ENCODE measurements at places on chromosomes 16 and 17.

GRCh38 chr17:41769985-41770384 lies 16.5 kb downstream of the JUP start:
- DNase-seq: no peak

- no peak for DNase-seq
These were observed 67.9 kb upstream of the MARCHF10 start for GRCh38 chr17:62876063-62876462.

- no peak for DNase-seq
These were observed 26.8 kb downstream of the LMF1 start for GRCh38 chr16:943971-944370.

- no peak for DNase-seq
These were observed 8.5 kb downstream of the KANSL1 start for GRCh38 chr17:46184696-46185095.

DNA sequence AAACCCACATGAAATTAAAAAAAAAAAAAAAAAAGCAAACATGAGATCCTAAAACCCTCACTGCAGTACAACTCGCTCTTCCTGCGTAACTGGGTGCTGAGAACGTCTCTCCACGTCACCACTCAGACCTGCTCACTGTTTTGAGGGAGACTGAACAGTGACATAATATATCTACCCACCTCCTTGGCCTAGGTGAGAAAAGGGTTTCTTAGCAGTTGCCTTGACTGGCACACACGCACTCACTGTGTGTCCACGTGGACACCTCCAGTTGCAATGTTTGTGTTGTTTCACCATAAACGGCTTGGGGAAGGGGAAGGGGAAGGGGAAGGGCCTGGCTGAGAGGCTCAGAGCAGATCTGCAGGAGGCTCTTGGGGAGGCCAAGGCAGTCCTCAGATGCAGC lies 32.0 kb downstream of the FANCA start:
- DNase-seq: no peak

DNA sequence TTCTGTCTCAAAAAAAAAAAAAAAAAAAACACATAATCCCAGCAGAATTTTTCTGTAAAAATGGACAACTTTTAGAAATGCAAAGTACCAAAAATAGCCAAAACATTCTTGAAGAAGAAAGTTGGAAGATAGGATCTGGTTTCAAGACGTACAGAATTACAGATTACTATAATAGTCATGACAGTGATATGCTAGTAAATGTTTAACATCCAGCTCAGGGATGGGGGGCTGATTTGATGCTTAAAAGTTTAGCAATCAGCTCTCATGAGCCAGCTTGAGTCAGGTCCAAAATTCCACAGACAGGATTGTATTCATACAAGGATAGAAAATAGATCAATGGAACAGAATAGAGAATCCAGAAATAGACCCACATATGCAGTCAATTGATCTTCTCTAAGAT lies 100.5 kb downstream of the CYB561 start:
- DNase-seq: no peak

GRCh38 chr16:13322336-13322735 lies 420.9 kb downstream of the SHISA9 start:
- DNase-seq: no peak

DNA sequence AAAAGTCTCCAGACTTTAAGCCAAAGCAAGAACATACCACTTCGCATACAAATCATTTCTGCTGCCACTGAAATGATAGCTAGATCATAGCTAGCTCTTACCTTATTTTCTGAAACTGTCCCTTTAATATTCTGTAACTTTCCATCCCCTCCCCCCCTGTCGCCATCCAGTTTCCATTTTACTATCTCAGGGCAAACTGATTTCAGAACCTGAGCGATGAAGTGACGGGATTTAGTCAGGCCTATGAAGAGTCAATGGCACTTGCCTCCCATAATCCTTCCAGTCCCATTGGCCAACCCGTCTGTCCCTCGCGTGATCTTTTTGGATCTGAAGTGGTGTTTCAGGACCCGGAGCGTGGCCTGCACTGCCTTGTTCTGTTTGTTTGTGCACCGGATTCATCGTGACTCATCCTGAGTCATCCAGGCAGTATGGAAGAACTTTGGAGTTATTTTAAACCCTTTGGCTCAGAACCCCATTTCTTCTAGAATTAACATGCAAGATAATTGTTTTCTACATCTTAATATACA lies 199.8 kb upstream of the CHMP6 start:
- no peak for DNase-seq

DNA sequence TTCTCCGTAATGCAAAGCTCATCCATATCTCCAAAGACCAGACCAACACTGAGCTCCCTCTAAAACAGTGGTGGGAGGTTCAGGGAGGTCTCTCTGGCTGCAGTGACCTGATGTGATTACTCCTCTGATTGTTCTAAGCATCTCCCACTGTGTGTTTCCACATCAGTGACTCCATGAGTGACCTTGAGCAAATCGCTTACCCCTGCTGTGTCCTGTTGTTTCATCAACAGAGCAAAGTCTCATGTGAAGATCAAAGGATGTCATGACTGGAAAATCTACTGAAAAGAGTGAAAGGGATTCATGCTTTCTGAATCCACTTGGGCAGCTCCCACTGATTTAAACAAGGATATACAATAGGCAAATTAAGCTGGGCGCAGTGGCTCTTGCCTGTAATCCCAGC lies 352.9 kb downstream of the TMEM114 start:
- DNase-seq: no peak

GRCh38 chr16:47079860-47080259 lies 63.9 kb downstream of the NETO2 start:
- DNase-seq: no peak

GRCh38 chr17:73508057-73508930 lies 136.0 kb downstream of the SDK2 start:
- no peak for DNase-seq

- DNase-seq: no peak
These were observed 49.8 kb downstream of the TANC2 start for GRCh38 chr17:63015824-63016223.

- no peak for DNase-seq
These were observed 104.4 kb downstream of the VPS53 start for GRCh38 chr17:610276-610675.

DNA sequence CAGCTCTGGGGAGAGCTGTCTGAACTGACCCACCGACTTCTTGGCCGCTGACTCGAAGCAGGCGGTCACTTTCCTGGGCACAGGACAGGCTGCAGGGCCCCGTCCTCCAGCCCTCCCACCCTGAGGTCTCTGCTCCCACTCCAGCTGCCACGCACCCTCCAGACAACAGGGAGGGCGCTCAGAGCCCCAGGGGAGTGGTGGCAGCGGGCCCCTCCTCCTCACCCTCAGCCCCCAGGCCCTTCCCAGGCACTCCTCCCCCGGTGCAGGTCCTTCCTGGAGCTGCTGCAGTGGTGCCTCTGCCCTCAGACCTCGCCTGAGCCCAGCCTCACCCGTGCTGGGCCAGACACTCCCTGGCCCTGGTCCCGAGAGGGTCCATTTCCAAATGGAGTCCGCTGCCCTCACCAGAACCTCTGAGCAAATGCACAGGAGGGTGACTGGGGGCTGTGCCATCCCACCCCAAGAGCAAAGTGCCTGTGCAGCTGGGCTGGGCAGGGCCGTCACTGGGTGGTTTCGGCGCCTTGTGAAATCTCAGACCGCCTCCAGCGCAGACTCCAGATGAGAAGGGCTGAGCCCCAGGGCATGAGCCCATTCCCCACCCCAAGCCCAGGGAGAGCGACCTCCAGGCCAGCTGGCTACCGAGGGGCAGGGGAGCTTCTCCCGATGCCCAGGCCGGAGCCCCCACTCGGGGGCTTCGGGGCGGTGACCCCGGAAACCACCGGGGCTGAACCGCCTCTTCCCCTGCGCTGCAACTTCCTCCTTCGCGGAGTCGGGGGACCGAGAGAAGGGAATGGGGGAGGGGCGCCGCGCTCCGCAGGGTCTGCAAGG lies 717 bp downstream of the CYBA start:
- peak; percentile 78 for DNase-seq

DNA sequence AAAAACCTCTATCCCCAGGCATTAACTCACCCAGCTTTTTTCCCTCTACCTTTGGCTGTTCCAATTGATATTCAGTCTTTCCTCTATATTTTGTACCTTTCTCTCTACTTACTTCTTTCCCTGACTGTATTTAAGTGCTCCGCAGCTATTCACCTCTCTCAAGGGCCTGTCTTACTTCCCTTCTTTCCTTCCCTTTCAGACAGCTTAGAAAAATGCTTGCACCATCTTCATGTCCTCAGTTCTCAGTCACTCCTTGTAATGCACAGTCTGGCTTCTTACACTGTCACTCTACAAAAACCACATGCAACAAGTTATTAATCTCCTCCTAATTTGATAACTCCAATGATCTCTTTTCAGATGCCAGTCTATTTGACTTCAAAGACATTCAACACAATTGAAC lies 163.4 kb downstream of the PHKB start:
- DNase-seq: no peak

DNA sequence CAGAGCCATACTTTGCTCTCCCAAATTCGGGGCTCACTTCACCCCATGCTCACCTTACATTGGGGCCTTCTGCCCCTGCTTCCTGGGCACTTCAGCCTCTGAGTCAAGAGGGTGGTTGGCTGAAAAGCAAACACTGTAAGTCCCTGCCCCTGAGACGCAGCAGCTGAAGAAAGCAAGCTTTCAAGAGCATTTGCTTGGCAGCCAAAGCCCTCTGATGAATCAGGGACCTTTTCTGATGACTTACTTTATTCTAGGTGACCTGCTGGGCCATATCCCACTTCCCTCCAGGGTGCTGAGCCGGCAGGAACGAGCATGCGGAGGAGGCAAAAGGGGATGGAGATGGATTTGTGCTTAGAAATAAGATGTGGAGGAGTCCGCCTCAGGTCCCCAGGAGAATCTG lies 147.0 kb upstream of the TNRC6C start:
- DNase-seq: no peak
